Activated naive CD4-positive, alpha-beta T cell treated with anti-CD3 and anti-CD28 coated beads for 36 hours (primary cell): ENCODE measurements at places on chromosomes 2 and 18. TPM values are rescaled to one million over a fixed set of nuclear protein-coding genes. Genes with fewer than 3 reads are reported as not detected.

DNA sequence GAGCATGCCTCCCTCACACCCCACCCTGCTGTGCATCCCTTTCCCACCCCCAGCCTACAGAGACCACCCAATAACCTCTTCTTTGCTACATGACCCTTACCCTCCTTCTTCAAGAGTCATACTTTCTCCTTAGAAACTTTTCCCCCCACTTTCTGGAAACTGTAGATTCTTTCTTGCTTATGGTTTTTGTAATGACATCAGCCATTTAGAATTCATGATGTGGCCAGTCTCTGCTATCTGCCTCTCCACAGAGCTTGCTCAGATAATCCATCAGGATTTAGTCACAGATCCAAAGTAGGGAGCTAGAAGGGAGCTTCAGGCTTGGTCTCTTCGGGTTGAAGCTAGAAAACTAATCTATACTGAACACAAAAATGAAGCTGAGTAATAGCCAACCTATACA, 36.5 kb downstream of the GALM start:
- DNase-seq, result no peak

DNA sequence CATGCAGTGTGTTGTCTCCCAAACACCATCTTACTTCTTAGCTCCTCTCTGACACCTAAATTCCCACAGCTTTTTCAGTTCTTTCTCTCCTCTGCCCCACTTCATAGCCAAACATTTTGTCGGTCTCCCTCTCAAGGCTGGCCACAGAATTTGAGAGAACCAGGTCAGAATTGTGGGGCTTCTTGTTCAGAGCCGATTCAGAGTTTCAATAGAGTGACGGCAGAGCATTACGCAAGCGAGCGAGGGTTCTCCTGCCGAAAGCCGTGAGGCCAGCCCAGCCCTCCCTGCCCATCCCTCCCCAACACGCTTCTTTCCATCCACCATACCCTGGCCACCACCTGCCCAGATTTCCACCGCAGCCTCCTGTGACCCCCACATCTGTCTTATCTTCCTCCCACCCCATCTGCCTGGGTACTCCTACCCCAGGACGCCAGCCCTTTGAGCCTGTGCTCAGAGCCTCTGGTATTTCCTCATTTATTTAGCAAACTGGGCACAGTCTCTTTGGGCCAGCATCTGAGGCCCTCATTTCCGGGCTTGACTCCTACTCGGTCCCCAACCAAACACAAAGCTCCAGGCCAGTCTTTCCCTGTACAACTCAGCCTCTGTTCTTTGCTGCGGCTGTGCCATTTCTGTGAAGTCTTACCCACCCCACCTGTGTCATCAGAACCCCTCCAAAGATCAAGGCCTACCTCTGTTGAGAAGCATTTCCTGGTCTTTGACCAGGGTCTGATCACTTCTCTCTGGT, 70.0 kb upstream of the MAP4K4 start:
- DNase-seq, result no peak

GRCh38 chr2:190444976-190445375, 36.8 kb downstream of the MFSD6 start:
- no peak for DNase-seq

GRCh38 chr18:29586210-29586609, 1409.3 kb upstream of the CDH2 start:
- no peak for DNase-seq

GRCh38 chr2:44358503-44358902, 2.8 kb downstream of the PREPL start:
- DNase-seq, result peak; percentile 38

GRCh38 chr2:189502714-189503113, 61.4 kb downstream of the WDR75 start:
- DNase-seq, result no peak

DNA sequence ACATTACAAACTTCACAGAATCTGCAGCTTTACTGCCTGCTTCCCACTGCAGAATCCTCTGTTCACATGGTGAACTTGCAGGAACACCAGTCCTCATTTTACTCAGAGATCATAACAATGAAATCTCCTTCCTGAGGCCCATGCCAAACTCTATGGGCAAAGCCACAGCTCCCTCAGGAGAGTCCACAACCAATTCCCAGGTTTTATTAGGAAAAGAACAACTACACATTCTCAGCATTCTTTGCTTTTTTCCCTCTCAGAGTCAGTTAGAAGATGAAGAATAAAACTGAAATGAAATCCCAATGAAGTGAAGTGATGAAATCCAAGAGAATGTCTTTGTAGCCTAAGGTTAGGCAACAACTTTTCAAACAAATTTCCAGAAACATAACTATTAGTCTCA, 233.7 kb downstream of the DSEL start:
- no peak for DNase-seq

GRCh38 chr2:151733771-151734672, at the start of gene NEB:
TSS of gene NEB (minus strand) at chr2:151734476. CDS start at chr2:151733156, 1,320 bp downstream.
- DNase-seq, result no peak

DNA sequence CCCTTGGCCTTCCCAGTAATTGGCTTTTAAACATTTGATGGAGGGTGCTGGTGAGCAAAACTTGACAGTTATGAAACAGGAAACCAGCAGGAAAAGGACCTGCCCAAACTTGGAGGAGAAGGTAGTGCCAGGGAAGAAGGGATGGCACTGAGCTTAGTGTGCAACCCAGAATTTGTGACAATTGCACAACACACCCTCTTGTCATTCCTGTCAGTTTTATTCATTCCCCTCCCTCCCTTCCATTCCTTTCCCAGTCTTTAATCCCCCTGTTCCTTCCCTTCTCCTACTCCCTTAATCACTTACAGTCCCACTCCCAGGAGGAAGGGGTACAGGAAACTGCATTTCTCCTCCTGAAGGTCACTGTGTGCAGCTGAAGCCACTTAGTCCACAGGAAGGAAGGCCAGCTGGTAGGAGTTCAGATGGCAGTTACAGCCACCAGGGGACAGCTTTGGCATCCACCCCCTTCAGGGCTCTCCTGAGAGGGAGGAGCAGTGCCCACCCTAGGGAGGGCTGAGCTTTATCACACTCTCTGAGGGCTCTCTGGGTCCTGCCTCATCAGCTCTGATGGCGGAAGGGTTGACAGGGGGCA, 24.0 kb upstream of the SIGLEC15 start:
- DNase-seq, result no peak

DNA sequence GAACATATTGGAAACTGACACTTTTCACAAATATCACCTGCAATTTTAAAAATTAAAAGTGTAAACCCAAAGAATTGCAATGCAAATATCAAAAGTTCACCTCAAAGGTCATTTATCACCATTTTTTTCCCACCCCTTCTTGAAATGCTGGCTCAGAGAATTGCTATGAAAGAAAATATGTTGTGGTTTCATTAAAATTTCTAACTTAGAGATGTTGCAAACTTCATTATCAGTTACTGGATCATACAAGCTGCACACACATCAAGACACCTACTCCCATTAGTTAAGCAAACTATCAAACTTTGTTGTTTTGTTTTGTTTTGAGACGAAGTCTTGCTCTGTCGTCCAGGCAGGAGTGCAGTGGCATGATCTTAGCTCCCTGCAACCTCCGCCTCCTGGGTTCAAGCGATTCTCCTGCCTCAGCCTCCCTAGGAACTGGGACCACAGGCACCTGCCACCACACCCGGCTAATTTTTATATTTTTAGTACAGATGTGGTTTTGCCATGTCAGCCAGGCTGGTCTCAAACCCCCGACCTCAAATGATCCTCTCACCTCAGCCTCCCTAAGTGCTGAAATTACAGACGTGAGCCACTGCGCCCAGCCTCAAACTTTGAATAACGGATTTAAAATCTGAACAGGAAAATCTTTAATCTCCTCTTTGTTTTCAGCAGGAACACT, 37.0 kb downstream of the STK39 start:
- no peak for DNase-seq

- no peak for DNase-seq
Observed at GRCh38 chr2:100278986-100279385, 43.3 kb downstream of the LONRF2 start.

GRCh38 chr2:50284188-50284587, 747.7 kb downstream of the NRXN1 start:
- no peak for DNase-seq

GRCh38 chr18:78295262-78295661, 684.4 kb upstream of the SALL3 start:
- DNase-seq, result no peak

- DNase-seq, result no peak
Observed at GRCh38 chr2:70121627-70122372, 34.5 kb downstream of the PCBP1 start.

- DNase-seq, result no peak
Observed at GRCh38 chr2:218364196-218364595, 7.5 kb downstream of the CATIP start.

DNA sequence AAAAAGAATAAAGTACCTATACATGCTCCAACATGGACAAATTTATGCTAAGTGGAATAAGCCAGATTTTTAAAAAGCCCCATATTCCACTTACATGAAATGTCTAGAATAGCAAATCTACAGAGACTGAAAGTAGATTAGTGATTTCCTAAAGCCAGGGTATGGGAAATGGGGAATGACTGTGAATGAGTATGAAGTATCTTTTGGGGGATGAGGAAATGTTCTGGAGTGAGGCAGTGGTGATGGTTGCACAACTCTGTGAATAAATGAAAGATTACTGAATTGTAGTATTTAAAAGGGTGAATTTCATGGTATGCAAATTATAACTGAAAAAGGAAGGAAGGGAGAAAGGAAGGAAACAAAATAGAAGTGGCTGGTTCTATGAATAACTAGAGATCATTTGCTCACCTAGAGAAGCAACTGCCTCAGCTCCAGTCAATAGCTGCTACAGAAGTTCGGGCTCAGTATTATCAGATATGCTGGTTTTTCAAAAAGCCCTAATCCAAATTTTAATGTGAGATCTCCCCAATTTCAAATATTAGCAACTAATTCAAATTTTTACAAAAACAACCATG, 39.3 kb downstream of the MAP3K2 start:
- DNase-seq, result no peak

- DNase-seq, result peak; percentile 34
Observed at GRCh38 chr2:207239754-207240494, 74.2 kb upstream of the KLF7 start.

DNA sequence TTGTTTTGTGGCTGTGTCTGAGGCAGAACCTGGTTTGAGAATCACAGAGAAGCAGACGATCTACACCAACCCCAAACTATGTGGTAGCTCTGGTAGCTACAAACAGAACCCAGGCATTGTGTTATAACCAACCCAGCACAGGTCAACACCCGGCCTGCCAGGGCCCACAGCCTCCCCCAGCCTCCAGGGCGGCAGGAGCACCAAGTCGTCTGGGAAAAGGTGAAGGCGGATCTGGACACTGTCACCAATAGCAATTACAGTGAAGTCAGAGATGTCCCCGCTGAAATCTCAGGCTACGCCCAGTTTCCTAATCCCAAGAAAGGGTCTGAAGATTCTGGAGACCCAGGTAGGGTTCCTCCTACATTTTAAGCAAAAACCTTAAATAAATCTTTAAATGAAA, 3.6 kb downstream of the HJURP start:
- DNase-seq, result no peak

DNA sequence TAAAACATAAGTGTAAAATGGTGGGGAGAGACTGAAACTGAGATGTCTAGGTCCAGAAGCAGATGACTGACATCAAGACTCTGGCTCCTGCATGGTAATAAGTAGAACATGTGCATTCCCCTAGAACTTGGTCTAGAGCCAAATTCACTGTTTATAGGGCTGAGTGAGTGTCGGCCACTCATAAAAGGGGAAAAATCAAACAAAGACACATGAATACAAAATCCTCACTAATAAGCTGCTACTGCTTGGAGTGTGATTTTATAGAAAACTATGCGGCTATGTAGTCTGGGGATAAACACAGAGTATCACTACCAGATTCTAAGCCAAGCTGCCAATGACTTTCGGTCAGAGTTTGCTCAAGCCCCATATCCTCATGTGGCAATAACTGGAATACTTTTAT, 1080.8 kb upstream of the DDX18 start:
- DNase-seq, result no peak

GRCh38 chr2:138779406-138779780, 797 bp downstream of the NXPH2 start:
- DNase-seq, result no peak

- no peak for DNase-seq
Observed at GRCh38 chr18:20971886-20972267, 139.7 kb downstream of the ROCK1 start.

DNA sequence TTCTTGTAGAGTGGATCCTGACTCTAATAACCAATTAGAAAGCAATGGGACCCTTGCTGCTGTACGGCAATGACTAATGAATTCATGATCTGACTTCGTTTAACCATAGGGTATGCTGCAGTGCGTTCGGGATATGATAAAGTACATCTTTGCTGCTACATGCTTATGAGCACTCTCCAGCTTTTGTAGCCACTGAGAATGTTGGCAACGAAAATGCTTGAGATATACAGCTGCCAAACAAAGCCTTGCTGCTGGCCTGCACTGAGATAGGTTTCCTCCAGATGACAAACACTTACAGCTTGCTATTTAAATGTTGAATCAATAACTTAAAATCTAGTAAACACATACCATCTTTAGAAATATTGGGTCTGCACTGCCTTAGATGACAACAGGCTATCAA, 372.4 kb upstream of the SLC8A1 start:
- no peak for DNase-seq

GRCh38 chr2:222318026-222318711, 19.4 kb upstream of the PAX3 start:
- DNase-seq, result peak; percentile 58

GRCh38 chr2:67213270-67213670, 183.9 kb upstream of the ETAA1 start:
- no peak for DNase-seq

GRCh38 chr2:37084797-37085196, 479 bp downstream of the GPATCH11 start:
- no peak for DNase-seq

- DNase-seq, result no peak
Observed at GRCh38 chr2:205060269-205060668, 515.0 kb downstream of the PARD3B start.

DNA sequence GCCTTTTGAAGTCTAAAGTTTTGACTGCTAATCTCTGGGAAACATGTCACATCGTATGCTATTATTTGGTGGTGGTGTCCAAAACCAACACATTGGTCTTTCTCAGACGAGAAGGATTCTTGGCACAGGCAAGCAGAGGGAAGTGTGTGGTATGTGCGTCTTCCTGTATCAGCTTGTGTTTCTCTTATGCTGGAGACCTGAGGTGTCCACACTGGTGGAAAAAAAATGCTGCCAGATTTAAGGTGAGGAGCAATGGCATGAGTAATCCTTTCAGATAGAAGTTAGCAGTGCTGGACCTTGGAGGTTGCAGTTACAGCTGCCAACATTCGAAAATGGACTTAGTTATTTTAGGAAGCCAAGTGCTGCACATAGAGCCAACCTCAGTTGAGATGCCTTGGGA, 11.7 kb upstream of the FHL2 start:
- no peak for DNase-seq

The C18orf32 gene
- total RNA-seq, result 26.6 TPM

The TP53I3 gene
- 0.81 TPM for total RNA-seq

The GALNT5 gene
- total RNA-seq, result not detected

The SCYGR4 gene
- not detected for total RNA-seq

The CRYGC gene
- not detected for total RNA-seq

The INO80B gene
- 28.3 TPM for total RNA-seq

The ADAM23 gene
- 0.10 TPM for total RNA-seq

The GAL3ST2 gene
- total RNA-seq, result not detected

The IL1R2 gene
- 10.5 TPM for total RNA-seq
